Fibroblast of skin of right quadriceps (primary cell): ENCODE measurements at places on chromosomes 7 and 10.

GRCh38 chr7:140060788-140061606 lies 1.8 kb downstream of the PARP12 start:
- DNase-seq: no peak

DNA sequence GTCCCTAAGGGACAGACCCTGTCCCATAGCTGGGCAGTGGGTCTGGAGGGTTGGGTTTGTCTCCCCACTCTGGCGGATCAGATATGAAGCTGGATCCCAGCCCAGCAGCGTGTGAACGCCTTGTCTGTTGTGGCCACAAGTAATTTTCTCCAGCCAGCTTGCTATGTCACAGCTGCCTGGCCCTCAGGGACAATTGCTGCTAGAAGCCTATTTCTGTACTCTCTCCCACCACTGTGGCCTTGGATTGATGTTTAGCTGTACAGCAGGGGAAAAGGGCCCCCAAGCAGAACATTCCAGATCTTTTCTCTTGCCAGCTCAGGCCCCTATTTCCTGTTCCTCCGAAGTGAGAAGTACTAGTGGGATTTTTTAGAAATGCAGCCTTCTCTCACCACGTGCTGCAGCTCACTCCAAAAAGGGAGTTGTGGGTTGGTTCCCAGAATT lies 53.5 kb upstream of the WAC start:
- DNase-seq: no peak

- DNase-seq: no peak
These were observed 441 bp downstream of the CCDC186 start for GRCh38 chr10:114173603-114173920.

GRCh38 chr10:42992156-42992956 lies 84.5 kb upstream of the RET start:
- no peak for DNase-seq

DNA sequence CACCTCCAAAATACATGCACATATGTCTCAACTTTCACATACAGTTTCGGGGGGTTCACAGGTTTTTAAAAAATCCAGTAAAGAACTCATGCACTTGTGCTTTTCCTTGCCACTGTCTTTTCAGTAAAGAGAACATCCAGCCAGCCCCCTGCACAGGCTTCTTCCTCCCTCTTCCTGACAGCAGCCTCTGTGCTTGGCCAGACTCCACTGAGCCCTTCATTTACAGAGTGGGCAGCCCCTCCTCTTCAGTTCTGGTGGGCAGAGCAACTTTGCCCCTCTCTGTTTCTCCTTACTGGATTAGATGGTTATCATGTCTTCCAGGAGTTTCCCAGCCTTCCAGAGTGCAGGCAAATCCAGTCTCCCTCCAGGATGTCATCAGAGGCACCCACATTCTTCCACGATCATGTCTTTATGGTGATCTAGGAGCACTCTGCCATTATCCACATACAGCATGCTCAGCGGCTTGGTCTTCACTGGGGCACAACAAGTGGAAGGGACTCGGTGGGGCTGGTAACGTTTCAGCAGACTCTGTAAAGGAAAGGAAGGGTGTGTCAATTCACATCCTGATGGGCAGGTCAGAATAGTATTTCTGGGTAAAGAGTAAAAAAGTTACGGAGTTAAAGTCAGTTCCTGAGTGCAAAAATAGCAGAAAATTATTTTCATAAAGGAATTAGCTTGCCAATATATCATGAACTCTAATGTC lies 8.8 kb downstream of the NODAL start:
- no peak for DNase-seq

- no peak for DNase-seq
These were observed 76.3 kb upstream of the CUX1 start for GRCh38 chr7:101740981-101741725.

DNA sequence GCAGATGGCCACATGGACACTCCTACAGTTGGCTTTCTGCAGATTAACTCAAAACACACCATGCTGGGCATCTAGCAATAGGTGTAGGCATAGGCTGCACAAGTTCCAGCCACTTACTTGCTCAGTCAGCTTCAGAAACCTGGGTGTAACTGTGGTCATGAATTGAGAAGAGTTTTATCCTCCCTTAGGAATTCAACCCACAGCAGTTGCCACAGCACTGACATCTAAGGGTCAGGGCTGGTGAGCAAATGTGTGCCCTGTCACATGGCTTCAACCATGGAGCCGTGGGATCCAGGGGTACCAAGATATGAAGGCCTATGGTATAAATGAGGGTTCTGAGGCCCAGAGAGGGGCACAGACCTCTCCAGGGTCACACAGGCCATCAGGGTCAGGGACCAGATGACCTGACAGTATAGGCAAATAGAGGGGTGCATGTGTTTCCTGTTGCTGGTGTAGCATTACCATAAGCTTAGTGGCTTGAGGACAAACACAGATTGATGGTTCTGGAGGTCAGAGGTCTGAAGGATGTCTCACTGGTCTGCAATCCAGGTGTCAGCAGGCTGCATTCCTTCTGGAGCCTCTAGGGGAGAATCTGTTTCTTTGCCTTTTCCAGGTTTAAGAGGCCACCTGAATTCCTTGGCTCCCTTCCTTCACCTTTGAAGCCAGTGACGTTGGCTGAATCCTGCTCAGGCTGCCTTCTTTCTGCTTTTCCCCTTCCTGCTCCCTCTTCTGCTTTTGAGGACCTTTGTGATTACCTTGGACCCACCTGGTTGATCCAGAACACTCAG lies 24.1 kb downstream of the MINDY4 start:
- no peak for DNase-seq

DNA sequence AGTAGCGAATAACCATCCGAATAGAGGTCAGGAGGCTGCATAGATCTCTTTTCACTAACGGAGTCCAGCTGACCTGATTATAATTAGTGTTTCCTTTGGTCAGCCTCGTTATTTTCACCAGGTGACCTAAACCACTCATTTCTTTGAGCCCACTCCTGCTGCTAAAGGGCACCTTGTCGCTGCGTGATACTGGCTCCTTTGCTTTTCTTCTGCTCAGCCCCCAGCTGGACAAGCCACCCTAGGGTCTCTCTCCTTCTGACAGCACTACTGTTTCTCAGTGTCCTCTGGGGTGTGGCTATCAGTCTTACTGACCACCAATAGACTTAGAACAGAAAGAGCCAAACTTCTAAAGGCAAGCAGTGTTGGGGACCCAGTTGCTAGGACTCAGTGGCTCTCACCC lies 2.7 kb upstream of the IGFBP3 start:
- no peak for DNase-seq

- DNase-seq: no peak
These were observed 3.7 kb upstream of the STK32C start for GRCh38 chr10:132311338-132311939.

DNA sequence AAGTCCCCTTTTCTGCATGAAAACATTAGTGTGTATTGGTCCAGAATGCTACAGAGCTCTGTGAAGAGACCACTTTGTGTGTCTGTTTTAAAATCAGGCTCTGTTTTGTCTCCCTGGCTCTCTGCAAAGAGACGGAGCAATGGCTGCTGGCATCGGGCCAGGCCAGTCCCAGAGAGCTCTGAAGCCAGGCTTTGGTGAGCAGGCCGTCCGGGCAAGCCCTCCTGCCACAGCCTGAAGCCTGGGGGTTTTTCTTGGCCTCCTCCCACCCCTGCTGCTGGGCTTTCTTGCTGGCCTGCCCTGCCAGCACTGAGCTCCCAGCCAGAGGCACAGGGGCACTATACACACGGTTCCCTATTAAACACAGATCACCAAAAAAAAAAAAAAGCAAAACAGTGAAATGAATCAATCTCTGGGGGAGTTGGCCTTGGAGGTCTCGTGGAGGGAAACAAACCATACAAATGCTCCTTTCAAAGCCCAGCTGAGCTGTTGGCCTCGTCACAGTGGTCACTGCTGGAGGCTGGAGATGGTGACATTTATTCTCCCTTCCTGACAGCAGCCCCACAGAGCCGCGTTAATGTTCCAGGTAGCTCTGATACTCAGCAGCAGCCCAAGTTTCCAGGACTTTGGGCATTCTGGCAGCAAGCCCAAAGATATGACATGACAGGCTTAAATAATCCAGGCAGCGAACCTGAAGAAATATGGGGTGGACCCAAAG lies 237.2 kb downstream of the TCF7L2 start:
- DNase-seq: no peak
